NCI-H1092 treated with DMSO at 0.1 percent for 48 hours (cell line): ENCODE measurements at places on chromosomes 13 and 19.

- peak; percentile 47 for DNase-seq
These were observed 16.7 kb downstream of the SYDE1 start for GRCh38 chr19:15123900-15124299.

DNA sequence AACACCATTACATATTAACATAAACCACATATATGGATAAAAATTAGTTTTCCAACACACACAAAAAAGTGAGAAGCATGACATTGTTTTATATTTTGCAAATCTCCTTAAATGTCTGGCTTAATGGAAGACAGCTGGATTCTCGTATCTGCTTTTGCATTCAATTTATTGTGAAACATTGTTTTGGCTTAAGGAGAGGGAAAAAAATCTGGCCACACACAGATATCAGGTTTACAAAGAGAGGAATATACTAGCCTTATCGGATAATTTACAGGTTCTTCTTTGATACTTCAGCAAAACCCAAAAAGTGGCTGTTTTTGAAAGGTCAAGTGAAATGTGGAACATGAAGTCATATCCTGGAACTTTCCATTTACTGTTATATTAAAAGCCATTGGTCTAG lies 523.5 kb upstream of the ARGLU1 start:
- no peak for DNase-seq

DNA sequence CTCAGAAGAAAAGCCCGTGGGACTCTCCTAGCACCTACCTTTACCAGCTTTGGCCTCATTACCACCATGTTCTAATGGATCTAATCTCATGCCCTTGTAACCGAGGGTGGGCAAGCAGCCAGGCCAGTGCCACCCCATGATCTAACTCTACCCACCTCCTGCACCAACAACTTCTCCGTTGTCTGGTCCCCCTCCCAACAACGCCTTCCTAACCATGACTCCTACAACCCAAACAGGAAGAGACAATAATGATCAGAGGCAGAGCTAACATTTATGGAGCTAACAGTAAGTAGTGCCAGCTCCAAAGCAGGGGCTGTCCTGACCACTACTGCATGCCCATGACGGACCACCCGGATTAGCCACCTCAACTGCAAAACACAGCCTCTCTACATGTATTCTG lies 3.5 kb downstream of the USP12 start:
- no peak for DNase-seq

DNA sequence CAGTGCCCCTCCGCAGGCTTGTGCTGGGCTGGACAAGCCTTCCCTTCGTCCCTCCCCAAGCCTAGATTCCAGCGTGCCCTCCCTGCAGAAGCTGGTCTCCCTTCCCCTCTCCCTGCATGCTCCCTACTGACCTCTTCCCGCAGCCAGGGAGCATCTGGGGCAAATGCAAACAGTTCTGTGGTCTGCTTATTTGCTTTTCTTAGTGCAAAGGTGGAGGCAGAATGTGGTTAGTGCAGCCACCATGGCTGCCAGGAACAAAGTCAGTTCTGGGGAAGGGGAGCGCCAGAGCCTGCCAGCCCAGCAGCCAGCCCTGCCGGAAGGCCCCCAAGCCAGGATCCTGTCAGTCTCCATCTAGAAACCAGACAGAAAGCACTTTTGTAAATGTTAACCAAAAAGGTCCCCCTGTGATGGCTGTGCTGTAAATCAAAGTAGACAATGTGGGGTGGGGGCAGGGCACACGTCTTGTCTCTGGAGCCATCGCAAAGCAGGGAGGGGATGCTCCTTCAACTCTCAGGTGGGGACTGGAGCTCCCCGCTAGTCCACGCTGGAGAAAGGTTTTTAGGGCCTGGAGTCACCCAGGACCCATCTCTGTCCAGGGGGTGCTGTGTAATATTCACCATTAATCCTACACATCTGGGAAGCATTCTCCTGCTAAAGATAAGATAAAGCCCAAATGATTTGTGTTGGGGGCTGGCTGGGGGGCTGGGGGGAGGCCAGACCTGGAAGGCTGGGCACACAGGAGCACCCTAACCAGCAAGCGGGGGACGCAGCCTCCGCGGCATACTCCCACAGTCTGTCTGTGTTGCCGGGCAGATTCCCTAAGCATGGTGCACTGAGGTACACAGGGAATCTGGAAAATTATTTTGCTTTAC lies 30.9 kb downstream of the SERP2 start:
- peak; percentile 54 for DNase-seq

DNA sequence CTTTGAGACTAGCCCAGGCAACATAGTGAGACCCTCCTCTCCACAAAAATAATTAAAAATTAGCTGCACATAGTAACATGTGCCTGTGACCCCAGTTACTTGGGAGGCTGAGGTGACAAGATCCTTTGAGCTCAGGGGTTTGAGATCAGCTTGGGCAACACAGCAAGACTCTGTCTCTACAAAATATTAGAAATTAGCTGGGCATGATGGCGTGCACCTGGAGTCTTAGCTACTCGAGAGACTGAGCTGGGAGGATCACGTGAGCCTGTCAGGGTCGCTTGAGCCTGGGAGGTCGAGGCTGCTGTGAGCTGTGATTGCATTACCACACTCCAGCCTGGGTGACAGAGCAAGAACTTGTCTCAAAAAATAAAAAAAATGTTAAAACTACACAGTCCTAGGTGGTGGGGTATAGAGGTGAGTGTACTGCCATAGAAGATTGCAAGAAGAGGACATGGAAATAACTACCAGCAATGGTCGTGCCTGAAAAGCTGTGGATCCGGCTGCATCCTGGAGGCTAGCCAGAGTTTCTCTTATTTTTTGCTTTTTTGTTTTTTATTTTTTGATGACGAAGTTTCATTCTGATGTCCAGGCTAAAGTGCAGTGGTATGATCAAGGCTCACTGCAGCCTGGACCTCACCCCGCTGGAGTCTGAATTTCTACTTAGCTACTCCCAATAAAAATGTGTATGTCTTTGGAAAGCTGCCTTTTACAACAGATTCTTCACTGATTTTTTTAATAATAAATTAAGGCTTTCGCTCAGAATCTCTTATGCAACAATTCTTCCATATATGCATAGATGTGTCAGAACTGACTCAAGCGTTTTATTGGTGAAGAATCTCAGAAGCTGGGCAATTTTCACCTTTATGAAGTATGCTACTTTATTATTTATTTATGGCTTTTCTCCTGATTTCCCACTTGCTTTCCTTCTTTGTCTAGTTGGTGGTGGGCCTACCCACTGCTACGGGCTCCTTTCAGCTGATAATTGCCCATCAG lies 393.8 kb downstream of the TSHZ3 start:
- DNase-seq: no peak

- DNase-seq: no peak
These were observed 233.3 kb upstream of the NBEA start for GRCh38 chr13:34708566-34709313.

- DNase-seq: no peak
These were observed 546.1 kb downstream of the SUCLA2 start for GRCh38 chr13:47454986-47455385.

DNA sequence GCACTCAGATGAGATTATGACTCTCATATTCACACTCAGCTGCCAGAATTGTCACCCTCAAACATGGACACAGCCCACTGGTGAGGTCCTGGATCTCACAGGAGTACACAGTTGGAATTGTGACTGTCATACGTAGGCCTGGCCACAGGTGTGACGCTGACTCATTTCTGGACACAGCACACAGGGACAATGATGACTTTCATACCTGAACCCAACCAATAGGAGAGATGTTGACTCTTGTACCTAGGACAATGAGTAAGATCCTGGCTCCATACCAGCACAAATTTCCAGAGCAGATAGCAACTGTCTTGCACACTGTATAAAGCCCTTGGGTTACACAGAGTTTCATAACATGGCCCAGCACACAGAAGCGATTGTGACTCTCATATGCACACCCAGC lies 46.4 kb downstream of the ZNF85 start:
- no peak for DNase-seq

DNA sequence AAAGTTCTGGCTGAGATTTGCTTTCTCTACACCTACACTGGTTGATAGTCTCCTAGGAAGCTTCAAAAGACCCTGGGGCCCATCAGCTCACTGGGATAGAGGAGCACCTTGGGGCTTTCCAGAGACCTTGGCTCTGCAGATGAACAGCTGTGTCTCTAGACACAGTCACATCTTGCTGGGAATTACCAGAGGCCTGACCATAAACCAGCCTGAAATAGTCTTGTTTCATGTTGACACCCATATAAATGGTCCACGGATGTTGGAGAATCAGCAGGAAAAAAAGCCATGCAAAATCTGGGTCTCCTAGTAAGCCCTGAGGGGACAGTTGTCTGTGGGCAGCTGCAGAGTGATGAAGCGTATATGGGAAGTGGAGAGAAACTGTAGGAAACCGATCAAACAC lies 207.6 kb downstream of the DNAJC15 start:
- DNase-seq: no peak

GRCh38 chr13:31221057-31221456 lies 21.3 kb downstream of the B3GLCT start:
- DNase-seq: no peak

- DNase-seq: no peak
These were observed 92.6 kb downstream of the SIPA1L3 start for GRCh38 chr19:37999309-38000213.

DNA sequence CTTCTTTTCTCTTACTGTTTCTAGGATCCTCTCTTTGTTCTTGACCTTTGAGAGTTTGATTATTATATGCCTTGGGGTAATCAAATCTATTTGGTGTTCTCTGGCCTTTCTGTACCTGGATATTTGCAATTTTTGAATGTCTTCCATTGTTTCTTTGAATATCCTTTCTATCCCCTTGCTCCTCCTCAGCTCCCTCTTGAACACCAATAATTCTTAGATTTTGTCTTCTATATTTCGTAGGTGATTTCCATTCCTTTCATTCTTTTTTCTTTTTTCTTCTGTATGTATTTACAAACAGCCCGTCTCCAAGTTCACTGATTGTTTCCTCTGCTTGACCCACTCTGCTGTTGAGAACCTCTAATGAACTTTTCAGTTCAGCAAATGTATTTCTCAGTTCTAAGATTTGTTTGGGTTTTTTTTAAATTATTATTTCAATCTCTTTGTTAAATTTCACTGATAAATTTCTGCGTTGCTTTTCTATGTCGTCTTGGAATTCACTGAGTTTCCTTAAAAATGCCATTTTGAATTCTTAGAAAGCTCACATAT lies 2.7 kb upstream of the CALM3 start:
- DNase-seq: no peak

DNA sequence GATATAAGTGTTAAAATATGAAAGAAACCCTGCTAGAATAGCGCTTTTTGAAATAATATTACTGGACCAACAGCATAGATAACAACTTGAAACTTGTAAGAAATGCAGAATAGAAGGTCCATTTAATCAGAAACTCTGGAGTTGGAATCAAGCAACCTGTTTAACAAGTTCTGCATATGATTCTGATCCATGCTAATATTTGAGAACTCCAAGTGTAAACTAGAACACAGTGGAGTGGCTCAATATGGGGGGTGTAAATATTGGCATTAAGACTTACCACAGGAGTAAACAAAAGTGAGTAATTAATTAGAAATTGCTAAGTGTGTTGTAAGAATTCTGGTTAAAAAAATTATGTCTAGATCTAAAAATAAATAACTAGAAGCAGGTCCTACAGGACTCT lies 151.2 kb downstream of the SLITRK1 start:
- DNase-seq: no peak

GRCh38 chr19:40365010-40365409 lies 16.5 kb downstream of the PLD3 start:
- no peak for DNase-seq

DNA sequence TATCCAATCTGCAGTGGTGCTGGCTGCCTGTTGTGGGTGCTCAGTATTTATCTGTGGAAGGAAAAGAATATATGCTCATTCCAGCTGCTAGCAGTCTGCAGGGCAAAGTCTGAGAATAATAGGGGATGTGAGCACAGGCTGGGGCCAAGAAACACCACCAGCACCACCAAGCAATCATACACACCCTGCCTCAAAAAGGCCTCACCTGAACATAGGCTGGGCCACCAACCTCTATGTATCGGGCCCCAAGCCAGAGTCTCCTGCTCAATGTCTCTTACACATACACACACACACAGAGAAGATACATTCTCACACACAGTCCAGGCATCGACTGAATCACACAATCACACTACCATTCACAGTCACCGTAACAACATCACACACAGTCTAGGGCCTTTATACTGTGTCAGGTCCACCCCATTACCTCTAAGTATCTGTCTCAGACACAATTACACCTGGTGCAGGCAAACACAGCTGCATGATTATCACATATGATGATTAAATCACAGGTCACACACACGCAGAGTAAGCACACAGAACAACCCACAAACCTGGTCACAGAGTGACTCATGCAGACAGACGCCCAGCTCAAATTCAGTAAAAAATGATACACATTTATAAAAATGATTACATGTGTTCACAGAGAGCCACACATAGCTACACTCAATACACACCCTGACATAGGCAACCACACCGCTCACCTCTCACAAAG lies 1.3 kb upstream of the ZSCAN22 start:
- DNase-seq: no peak

DNA sequence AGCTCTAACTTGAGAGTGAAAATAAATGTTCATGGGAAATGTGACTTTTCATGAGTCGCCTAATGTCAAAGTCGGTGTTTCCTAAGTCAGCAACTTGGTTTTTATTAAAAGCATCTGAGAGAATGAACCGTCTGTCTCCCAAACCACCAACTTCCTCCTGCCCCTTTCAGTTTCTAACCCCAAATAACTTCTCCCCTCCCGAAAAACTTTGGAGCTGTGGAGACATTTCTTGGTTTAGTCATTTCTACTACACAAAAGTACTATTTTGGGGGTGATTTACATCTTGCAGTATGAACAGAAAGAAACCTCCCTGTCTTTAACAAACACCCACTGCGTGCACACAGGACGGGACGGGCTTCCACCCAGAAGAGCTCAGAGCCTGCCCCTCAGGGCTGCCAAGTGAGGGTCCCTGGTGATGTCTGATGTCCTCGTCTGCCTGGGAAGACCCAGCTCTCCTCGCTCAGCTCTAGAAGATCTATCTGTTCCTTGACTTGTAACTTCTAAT lies 65.0 kb downstream of the RASA3 start:
- DNase-seq: no peak

DNA sequence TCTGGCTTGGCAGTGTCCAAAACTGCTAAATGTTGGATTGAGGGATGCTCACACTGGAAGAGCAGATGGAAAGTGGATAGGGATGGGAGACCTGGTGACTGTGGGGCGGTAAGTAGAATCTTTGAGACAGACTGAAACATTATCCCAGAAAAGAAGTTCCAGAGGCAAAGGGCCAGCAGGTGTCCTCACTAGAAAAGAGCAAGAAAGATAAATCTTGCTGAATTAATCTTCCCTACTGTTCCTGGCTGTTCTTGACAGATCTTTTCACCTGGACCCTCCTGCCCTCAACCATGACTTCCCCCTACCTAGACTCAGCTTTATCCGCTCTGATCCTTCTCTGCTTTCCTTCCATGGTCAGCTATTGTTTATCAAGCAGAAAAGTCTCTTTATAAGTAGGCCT lies 35.0 kb upstream of the FRY start:
- no peak for DNase-seq

DNA sequence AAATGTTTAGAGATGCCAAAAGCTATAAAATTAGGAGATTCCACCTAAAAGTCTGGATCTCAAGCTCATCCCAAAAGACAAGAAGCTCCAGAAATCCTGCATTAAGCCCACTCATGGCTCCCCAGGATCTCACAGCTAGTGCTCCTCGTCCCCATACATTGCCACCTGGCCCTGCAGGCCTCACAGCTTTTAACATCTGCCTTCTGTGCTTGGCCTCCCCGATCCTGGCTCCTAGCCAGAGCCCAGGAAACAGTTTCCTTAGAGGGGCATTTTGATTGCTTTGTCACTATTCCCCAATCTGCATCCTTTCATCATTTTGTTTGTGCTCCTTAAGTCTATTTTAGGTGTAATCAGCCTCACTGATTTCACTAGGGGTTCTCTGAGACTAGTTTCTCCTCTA lies 14.5 kb upstream of the DCT start:
- peak; percentile 61 for DNase-seq
